Inflammatory macrophage treated with lipopolysaccharide for 1 hour (primary cell): ENCODE measurements at places on chromosomes 12 and 14.
A peak's percentile ranks its signal among the peaks of the same experiment; 100 is the strongest.

- no peak for DNase-seq
Observed at GRCh38 chr12:107775093-107775721, 703 bp downstream of the ASCL4 start.

GRCh38 chr12:92513231-92513730 lies 189.5 kb upstream of the PLEKHG7 start:
- DNase-seq = peak; percentile 35

GRCh38 chr12:111519083-111519482 lies 80.0 kb downstream of the ATXN2 start:
- DNase-seq = no peak

GRCh38 chr14:70357557-70357956 lies 1.9 kb downstream of the COX16 start:
- DNase-seq = no peak

DNA sequence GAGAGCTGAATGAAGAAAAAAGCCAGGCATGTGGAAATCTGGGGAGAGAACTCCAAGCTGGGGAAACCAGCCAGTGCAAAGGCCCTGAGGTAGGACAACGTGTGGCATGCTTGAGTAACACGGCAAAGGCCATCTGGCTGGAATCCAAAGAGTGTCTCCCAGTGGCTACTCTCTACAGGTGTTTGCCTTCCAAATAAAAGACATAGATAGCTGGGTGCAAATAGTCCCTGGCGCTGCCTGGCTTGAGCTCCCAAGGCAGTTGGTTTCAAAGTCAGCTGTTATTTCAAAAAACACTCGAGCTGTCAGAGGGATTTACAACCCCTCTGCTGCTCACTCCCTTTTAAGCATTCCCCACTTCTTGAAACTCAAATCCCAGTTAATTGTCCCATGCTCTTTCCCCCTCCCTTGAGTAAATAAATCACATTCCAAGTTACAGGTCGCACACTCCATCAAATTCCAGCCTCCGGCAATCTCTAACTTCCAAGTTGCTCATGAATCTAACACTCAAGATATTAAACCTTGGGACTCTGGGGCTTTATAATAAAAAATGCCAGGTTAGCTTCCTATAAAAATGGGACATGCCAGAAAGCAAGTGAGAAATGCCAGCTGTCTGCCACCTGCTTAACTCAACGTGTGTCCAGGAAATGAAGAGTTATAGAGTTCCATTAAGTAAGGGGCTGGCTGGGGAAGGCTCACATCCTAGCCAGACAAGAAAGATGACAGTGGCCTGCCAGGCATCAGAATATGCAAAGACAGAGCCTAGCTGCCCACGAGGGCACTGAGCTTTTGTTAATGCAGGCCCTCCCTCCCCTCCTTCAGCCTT lies 133.6 kb upstream of the NOS1 start:
- no peak for DNase-seq

DNA sequence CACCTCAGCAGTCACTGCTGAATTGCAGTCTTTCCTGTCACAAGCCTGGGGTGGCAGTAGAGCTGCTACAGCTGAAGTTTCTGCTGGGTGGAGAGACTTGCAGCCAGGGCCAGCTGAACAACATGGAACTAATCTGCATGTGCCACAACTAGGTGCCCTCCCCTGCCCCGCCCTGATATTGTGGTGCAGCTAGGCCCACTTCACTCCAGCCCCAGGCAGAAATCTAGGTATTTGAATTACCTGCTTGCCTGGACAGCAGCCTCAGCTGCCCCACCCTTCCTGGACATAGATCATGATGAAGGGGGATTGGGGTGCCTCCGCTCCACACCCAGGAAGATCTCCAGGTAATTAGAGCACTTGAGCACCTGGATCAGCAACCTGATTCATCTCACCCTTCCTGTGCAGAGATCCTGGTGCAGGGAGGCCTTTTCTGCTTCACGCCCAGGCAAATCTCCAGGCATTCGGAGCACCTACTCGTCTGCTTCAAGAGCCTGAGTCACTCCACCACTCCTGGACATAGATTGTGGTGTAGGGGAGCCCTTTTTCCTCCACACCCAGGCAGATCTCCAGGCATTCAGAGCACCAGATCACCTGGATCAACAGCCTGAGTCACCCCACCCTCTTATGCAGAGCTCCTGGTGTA lies 477.0 kb downstream of the SOX5 start:
- no peak for DNase-seq

DNA sequence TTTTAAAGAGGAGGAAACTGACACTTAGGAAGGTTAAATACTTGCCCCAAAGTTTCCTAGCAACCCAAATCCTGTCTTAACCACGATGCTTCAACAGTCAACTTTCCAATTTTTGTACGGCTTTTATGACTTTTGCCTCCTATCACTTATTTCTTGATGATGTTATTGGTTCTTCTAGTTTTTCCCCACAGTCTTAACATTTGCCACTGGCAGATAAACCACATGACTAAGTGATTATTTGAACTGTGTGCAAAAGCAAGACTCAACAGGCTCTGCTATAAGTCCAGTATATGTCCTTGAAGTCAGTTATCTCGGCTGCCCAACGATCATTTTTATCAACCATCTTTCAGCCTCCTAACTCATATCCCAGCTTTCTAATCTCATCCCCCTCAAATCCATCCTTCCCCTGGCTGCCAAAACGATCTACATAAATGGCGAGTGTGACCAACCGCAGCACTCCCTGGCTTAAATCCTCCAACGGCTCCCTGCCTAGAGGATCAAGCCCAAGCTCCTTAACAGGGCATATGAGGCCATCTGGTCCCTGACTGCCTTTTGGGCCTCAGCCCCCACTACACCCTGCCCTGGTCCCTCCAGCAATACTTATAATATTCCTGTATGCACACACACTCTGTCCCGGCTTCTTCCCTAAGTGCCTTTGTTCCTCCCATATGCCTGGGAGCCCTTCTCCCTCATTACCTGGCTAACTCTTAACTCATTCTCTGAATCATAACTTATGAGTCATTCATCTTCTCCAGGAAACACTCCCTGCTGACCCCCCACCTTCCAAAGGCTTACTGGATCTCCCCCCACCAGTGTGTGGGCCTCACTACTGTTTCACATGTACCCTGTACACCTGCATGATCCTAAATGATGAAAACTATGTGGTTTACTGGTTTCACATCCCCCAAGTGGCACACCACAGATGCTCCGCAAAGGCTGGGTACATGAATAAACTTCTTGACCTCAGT lies 8.8 kb downstream of the VPS37B start:
- DNase-seq = no peak

DNA sequence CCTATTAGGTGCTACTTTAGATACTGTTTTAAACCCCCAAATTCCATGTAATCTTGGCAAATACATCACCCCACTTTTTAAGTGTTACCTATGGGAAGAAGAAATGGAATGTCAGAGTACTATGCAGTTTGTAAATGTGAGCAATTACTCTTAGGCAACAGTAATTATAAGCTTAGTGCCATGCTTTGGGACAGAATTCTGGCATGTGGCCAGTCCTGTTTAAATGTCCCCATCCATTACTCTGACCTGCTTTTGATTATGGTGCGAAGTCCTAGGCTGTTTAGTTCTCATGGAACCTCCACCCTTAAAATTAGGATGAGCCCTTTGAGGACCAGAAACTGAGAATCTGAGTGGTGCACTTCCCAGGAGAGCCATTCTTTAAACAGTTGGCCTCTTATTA lies 321.4 kb upstream of the RGS6 start:
- no peak for DNase-seq

- DNase-seq = no peak
Observed at GRCh38 chr12:105033851-105034250, 47.7 kb downstream of the NOPCHAP1 start.

DNA sequence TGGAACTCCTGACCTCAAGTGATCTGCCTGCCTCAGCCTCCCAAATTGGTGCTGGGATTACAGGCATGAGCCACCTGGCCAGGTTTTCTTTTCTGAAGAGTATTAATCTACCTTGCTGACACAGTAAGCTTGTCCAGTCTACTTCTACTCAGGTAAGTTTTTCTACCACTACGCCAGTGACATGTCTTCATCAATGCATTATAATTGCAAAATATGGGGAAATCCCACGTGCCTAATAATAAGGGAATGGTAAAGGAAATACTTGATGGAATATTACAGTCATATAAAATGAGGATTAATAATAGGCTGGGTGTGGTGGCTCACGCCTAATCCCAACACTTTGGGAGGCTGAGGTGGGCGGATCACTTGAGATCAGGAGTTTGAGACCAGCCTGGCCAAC lies 62.3 kb downstream of the RAB35 start:
- no peak for DNase-seq

DNA sequence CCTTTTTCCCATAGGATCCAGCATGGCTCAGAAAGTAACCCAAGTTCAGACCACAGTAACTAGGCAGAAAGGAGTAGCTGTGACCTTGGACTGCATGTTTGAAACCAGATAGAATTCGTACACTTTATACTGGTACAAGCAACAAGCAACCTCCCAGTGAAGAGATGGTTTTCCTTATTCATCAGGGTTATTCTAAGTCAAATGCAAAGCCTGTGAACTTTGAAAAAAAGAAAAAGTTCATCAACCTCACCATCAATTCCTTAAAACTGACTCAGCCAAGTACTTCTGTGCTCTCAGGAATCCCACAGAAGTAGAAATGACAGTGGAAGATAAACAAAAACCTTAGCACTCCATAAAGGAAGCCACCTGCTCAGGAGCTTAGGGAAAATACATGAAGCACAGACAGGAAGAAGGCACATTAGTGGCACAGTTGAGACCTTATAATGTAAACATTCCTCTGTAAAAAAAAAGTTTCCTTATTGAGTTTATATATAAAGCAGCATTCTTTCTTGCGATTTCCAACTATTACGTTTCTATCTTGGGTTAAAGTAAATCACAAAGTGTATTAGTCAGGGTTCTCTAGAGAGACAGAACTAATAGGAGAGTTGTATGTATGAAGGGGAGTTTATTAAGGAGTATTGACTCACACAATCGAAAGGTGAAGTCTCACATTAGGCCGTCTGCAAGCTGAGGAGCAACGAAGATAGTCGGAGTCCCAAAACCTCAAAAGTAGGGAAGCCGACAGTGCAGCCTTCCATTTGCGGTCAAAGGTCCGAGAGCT lies 398.4 kb downstream of the DAD1 start:
- no peak for DNase-seq

GRCh38 chr12:130058926-130059472 lies 103.3 kb upstream of the FZD10 start:
- DNase-seq = no peak

DNA sequence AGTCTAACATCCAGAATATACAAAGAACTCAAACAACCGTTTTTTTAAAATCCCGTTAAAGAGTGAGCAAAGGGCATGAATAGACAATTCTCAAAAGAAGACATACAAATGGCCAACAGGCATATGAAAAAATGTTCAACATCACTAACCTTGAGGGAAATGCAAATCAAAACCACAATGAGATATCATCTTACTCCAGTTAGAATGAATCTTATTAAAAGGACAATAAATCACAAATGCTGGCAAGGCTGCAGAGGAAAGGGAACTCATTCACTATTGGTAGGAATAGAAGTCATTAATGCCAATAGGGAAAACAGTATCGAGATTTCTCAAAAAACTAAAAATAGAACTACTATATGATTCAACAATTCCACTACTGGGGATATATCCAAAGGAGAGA lies 520.1 kb downstream of the RMST start:
- DNase-seq = no peak

GRCh38 chr14:68566075-68566474 lies 226.8 kb downstream of the ZFP36L1 start:
- no peak for DNase-seq

GRCh38 chr12:123938679-123939480 lies 33.8 kb downstream of the CCDC92 start:
- no peak for DNase-seq

GRCh38 chr12:104748790-104749189 lies 209.3 kb downstream of the SLC41A2 start:
- DNase-seq = peak; percentile 35

GRCh38 chr12:91883811-91884210 lies 261.8 kb downstream of the BTG1 start:
- DNase-seq = no peak

GRCh38 chr14:105488781-105489541 lies 2.1 kb upstream of the TEDC1 start:
- DNase-seq = peak; percentile 79

DNA sequence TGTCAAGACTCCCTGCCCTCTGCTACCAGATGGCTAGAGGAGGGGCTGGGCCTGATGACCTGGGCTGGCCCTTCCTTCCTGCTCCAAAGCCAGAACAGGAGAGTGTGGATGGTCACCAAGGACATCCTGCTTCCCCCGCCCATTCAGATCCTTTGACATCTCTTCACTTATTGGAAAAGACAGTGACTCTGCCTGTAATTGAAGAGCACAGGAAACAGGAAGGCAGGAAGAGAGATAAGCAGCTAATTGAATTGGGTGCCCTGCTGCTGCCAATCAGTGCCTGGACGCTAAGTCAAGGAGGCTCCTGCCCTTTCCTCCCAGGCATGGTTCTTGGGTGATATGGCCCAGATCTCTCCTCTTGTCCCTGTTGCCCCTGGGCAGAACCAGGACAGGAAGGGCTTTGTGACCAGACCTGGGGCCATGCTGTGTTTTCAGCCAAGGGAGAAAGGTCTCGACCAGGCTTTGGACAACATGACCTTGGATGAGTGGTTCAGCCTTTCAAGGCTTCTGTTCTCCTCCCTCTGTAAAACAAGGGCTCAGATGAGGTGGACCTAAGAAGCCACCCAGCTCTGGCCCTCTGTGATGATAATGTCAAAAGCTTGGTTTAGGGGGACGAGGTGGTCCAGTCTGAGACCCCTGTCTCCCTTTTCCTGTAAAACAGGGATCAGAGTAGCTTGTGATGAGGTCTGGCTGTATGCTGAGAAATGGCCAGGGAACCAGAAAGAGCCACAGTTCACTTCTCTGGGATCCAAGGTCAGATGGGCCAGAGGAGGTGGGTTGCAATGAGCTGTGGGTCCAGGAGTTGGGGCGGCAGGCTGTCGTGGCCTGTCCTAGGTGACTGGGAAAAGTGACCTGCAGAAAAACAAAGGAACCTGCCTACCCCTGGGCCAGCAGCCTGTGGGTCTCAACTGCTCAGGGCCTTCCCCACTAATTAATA lies 38.8 kb downstream of the FAM222A start:
- no peak for DNase-seq

DNA sequence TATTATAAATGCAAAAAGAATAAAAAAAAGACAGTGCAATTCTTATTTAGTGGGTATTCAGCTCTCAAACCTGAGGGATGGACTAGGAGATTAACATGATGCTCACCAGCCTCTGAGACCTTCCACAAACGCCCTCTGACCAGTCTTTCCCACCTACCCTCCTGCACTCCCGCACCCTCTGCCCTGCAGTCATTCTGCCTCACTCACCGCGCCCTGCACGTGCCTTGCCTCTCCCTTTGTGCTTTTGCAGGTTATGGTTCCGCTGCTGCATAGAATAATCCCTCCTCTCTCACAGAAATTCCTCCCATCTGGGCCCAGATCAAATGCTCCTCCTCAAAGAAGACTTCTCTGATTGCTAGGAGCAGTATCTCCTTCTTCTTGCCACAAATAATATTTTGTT lies 28.5 kb upstream of the TMCC3 start:
- no peak for DNase-seq

DNA sequence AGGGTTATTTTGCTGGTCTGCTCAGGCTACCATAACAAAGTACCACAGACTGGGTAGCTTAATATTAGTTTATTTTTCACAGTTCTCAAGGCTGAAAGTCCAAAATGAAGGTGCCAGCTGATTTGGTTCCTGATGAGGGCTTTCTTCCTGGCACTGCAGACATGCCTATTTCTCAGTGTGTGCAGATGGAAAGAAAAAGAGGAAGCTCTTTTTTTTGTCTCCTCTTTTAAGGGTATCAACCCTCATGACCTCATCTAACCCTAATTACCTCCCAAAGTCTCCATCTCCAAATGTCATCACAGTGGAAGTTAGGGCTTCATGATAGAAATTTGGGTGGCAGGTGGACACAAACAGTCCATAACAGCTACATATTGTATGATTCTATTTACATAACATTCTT lies 25.0 kb upstream of the POLR3B start:
- peak; percentile 9 for DNase-seq

GRCh38 chr12:121866331-121866730 lies 7.7 kb upstream of the HPD start:
- no peak for DNase-seq
